ENCODE measurements at places on chromosomes 2 and 18. TPM values are rescaled to one million over a fixed set of nuclear protein-coding genes. Genes with fewer than 3 reads are reported as not detected.

MC2R gene
- not detected for polyA plus RNA-seq

CTLA4 gene
- polyA plus RNA-seq = not detected

PSMA8 gene
- not detected for polyA plus RNA-seq

CTAGE1 gene
- polyA plus RNA-seq = 0.10 TPM

FHOD3 gene
- 12.5 TPM for polyA plus RNA-seq

COPS8 gene
- polyA plus RNA-seq = 58.5 TPM

COL4A3 gene
- polyA plus RNA-seq = not detected

ANKRD44 gene
- 5.2 TPM for polyA plus RNA-seq

All from IMR-90 (cell line).